ENCODE measurements at places on chromosomes 6 and 20.

- DNase-seq = no peak
Observed at GRCh38 chr6:82924799-82925535, 140.7 kb downstream of the UBE3D start.

GRCh38 chr20:63686492-63687321 lies 9.7 kb upstream of the TNFRSF6B start:
- DNase-seq = no peak

DNA sequence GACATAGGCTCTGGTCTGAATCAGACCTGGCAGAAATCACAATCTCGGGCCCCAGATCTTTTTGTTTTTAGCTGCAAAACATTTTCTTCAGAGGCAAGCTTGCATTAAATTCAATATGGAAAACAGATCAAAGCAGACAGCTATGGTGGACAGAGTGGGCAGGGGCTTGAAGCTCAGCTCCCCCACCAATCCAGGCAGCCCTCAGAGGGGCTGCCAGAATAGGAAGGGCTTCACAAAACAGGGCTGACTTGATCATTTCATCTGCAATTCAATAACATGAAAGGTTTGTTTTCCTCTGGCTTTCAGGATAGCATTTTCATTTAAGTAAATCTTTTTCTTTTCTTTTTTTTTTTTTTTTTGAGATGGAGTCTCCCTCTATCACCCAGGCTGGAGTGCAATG lies 49.2 kb upstream of the ALDH8A1 start:
- DNase-seq = no peak

DNA sequence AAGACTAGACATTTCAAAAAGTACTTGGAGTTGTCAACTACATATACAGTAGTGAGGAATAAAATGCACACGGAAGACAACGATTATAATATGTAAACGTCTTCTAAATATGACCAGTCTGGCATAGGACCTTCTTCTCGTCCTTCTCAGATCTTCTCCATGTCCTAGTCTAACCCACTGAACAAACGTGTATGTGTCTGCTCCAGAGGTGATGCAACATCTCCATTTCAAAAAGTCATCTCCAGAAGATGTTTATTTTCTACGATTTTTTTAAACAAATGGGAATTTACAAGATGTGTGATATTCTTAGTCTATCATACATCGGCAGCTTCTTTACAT lies 89.9 kb downstream of the GPX5 start:
- DNase-seq = no peak

DNA sequence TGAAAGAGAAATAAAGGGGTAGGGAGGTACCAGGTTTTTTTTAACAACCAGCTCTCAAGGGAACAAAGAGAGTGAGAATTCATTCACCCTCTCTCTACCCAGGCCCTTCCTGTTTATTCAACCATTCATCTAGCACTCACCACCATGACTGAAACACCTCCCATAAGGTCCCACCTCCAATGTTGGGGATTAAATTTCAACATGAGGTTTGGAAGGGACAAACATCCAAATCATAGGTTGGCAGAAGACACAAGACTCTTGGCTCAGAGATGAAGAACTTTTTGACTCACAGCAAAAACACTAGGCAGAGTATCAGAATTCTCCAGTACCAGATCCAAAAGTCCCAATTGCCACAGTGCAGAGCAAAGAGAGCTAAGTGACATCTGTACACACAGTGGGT lies 186.3 kb downstream of the EDN1 start:
- no peak for DNase-seq

DNA sequence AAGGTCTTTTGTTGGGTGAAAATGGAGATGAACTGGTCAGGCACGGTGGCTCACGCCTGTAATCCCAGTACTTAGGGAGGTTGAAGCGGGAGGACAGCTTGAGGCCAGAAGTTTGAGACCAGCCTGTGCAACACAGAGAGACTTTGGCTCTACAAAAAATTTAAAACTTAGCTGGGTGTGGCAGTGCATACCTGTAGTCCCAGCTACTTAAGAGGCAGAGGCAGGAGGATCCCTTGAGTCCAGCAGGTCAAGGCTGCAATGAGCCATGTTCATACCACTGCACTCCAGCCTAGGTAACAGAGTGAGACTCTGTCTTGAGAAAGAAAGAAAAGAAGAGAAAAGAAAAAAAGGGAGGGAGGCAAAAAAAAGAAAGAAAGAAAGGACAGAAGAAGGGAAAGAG lies 90.9 kb upstream of the NFATC2 start:
- DNase-seq = no peak

DNA sequence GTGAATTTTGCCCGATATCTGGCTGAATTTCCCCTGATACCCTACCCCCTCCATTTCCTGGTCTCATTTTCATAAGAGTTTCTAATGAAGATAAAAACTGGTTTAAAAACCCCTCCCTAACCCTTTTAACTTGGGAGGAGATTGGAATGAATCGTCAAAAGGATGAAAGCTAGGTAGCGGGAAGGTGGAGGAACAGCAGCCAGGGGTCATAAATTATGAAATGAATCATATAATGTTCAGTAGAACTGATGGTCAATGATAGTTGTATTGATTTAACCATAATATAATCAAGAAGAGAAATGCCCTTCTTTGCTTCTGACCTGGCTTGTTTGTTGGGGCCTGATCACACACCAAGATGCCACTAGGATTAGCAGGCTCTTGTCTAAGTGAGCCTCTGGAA lies 38.5 kb upstream of the SGK1 start:
- DNase-seq = no peak

DNA sequence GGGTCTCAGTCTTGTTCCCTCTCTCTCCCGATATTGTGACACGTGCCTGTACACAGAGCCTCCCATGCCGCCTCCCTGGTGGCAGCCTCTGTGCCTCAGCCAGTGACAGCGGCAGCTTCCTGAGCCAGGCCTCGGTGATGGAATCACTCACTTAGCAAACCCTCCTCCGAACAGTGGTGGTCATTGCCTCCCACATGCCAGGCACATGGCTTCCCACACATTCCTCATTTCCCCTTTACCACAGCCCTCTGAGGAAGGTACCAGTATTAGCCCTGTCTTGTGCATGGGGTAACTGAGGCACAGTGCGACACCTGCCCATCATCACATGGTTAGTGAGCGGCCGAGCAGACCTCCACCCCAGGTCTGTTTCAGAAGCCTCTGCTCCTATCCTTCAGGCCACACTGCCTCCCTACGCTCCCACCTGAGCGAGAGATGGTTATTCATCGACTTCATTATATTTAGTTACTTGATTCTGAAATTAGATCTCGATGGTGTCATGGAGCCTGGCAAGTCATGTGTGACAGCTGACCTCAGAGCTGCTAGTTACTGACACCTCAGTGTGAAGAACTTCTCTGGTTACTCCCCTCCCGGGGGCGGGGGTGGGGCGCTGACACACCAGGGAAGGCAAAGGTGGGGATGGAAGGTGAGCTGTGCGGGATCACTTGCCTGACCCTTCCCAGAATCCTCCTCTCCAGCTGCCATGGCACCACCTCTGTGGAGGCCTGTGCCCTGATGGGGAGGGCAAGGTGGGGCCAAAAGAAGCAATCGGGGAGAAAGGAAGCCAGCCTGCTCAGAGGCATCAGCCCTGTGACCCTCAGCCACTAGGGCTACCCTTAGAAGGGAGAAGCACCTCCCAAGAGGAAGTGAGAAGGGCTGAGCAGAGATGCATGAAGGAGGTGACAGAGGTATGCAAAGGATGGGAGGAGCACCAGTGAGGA lies 17.9 kb downstream of the MDGA1 start:
- no peak for DNase-seq
